ENCODE measurements at places on chromosomes 5 and 9.

- no peak for DNase-seq
Observed at GRCh38 chr5:72065751-72066255, 41.5 kb upstream of the MAP1B start.

- DNase-seq = no peak
Observed at GRCh38 chr5:104172976-104173375, 610.4 kb upstream of the NUDT12 start.

GRCh38 chr5:132775476-132775961 lies 1.5 kb downstream of the SEPTIN8 start:
- DNase-seq = no peak

- peak; percentile 54 for DNase-seq
Observed at GRCh38 chr9:93108291-93109041, 12.4 kb downstream of the CARD19 start.

- DNase-seq = no peak
Observed at GRCh38 chr9:16425562-16426231, 444.8 kb downstream of the BNC2 start.

GRCh38 chr9:32783168-32783891 lies at the start of gene TMEM215:
TSS of gene TMEM215 (plus strand) at chr9:32783540. CDS start at chr9:32784184, 644 bp downstream.
- no peak for DNase-seq

- DNase-seq = no peak
Observed at GRCh38 chr9:36746415-36746814, 173.7 kb downstream of the MELK start.

DNA sequence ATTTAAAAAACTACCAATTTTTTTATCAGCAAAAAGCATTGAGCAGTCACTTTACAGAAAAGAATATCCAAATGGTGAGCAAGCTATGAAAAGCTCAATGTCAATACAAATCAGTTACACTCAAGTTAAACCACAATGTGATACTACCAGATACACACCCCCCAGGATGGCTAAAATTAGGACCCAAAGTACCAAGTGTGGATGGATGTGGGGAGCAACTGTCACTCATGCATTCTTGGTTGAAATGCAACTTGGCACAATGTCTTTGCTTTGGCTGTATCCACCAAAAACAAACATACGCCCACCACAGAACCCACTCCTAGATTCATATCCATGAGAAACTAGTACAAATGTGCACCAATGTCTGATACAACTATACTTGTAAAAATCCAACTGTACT lies 120.0 kb upstream of the IRX1 start:
- DNase-seq = no peak

GRCh38 chr9:110252509-110253139 lies 3.7 kb downstream of the TXN start:
- no peak for DNase-seq

- no peak for DNase-seq
Observed at GRCh38 chr5:143679777-143680176, 132.2 kb upstream of the HMHB1 start.

- no peak for DNase-seq
Observed at GRCh38 chr9:37184905-37185867, 64.8 kb downstream of the ZCCHC7 start.

DNA sequence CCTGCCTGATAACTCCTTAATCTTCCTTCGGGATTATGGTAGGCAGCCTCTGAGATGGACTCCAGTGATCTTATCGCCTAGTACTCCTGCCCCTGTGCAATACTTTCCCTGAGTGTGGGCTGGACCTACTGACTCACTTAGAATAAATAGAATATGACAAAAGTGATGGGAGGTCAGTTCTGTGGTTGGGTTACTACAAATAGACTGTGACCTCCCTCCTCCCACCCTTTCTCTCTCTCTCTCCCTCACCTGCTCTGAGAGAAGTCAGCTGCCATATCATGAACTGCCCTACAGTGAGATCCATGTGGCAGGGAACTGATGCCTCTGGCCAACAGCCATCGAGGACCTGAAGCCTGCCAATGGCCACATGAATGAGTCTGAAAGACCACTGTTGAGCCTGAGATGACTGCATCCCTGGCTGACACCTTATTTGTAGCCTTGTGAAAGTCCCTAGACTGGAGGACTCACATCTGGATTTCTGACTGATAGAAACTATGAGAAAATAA lies 31.7 kb downstream of the NRG2 start:
- DNase-seq = no peak

GRCh38 chr9:104330841-104331240 lies 173.2 kb upstream of the OR13F1 start:
- no peak for DNase-seq

- DNase-seq = no peak
Observed at GRCh38 chr5:380701-381309, 59.3 kb downstream of the AHRR start.

DNA sequence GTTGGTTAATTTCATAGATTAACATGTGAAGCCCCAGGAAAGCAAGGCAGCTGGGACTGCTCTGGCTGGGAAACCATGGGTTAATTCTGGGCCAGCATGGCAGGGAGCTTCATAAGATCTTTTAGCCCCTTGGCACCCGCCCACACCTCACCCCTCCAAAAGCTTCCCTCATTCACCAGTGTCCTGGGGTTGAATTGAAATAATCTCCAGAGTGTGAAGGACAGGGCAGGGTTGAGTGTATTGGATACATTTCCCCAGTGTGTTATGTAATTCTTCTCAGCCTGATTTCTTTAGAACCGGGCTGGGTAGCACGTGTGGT lies 19.4 kb downstream of the WNT8A start:
- no peak for DNase-seq
